GDM1 (cell line): ENCODE measurements at places on chromosomes 4 and X.

DNA sequence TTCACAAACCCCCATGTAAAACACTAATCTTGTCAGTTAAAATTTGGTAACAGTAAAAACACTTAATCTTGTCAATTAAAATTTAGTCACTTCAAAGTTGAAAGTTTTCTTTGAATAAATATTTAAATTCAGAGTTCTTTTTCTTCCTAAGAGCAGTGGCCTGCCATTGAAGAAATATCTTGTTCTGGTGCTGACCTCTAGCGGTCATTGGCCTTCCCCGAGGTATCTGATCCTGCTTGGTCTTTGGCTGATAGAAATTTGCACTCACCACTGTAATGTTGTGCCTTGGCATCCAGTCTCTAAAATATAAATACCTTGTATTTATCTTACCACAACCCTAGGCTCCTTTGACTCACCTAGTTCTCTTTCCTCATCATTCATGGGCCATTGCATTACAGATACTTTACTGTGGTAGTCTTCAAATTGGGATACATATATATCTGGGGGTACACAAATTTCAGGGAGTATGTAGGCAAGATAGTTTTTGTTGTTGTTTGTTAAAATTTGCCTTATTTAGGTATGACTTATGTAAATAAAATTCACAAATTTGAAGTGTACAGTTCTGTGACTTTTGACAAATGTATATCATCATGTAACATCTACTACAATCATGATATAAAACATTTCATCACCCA is 6.7 kb upstream of the ART3 start:
- DNase-seq: peak; percentile 44

- DNase-seq: no peak
Measured at GRCh38 chr4:153755186-153755585, 4.6 kb downstream of the RNF175 start.

DNA sequence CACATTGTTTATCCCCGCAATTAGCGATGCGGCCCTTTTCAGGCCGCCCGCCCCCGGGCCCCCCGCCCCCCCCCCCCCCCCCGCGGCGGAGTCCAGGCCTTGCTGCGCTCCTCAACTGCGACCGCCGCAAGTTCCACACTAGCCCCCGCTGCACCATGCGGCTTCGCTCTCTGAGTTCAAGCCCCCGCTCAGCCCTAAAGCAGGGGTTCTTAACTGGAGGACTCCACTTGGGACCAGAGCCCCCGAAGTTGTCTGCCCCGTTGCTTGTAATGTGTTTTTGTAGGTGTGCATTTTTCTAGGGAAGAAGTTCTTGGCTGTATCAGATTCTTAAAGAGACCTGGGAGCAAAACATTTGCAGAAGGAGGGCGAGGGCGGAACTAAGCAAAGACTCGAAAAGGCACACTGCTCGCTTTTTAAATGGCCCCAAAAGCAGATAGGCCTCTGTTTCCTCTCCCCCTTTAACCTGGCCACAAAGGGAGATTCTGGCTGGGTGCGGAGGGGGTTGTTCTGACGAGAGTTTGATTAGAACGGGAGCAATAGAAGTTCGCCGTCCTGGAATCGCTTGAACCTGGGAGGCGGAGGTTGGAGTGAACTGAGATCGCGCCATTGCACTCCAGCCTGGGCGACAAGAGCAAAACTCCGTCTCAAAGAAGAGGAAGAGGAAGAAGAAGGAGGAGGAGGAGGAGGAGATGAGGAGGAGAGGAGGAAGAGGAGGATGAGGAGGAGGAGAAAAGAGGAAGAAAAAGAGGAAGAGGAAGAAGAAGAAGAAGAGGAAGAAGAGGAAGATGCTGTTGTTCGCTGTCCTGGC is 2.3 kb upstream of the MSX1 start:
- no peak for DNase-seq

DNA sequence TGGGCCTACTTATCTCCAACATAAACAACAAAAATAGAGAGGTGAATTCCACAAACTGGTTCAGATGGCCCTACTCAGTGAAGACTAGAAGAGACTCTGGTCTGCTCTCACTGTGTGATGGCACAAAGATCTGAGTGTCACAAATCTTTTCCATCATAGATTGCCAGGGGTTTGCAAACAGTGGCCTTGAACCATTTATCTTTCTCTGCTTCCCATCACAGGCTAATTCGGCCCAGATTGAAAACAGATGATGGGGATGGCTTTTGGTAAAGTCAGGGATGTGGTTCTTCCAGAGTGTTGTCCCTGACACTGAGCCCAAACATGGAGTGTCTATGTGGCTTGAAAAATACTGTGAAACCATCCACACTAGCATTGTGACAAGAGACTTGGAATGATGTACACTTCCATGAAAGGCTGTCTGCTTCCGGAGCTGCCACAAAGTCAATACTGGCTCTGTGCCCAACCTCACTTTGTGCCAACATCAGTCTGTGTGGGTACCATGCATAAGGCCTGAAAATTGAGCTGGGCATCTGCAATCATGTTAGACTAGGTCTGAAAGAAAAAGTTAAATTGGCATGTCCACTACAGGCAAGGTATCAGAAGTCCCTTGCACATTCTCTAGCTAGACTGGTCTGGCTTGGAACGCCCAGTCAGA is 25.2 kb upstream of the PLAC1 start:
- no peak for DNase-seq

DNA sequence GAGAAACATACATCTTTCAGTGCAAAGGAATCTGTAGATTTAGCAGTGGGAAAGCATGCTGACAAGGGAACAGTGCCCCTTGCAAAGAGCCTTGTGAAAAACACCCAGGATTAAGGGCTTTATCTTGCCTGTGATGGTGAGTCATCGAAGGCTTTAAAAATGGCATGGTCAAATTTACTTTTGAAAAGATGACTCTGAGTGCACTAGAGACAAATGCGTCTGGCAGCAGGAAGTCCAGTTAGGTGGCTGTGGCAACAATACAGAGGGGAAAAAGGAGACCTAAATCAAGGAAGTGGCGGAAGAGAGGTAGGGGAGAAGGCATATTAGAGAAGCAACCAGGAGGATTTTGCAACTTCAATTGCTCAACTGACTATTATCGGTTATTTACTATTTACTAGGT is 472.6 kb upstream of the CPEB2 start:
- DNase-seq: no peak

- DNase-seq: no peak
Measured at GRCh38 chr4:24801136-24801855, 5.9 kb downstream of the SOD3 start.

- DNase-seq: no peak
Measured at GRCh38 chr4:98546910-98547594, 111.4 kb downstream of the TSPAN5 start.

- no peak for DNase-seq
Measured at GRCh38 chr4:87026800-87027495, 92.1 kb downstream of the AFF1 start.

- DNase-seq: no peak
Measured at GRCh38 chrX:79506001-79506400, 138.9 kb upstream of the ITM2A start.

DNA sequence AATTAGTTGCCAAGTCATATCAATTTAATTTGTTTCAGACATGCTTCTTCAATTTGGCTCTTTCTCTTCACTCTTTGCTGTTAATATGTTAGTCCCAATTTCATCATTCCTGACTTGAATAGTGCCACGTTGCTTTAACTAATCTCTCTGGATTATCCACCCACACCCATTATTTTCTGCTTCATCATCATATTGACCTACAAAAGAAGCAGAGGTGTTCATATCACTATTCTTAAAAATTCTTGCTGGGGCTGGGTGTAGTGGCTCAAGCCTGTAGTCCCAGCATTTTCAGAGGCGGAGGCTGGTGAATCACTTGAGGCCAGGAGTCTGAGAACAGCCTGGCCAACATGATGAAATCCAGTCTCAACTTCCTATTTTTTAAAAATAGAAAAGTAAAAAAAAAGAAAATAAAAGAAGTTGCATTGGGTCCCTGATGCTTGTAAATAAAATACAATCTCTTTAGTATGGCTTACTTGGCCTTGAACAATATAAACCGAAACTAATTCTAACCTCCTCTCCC is 65.7 kb upstream of the KCNIP4 start:
- no peak for DNase-seq

DNA sequence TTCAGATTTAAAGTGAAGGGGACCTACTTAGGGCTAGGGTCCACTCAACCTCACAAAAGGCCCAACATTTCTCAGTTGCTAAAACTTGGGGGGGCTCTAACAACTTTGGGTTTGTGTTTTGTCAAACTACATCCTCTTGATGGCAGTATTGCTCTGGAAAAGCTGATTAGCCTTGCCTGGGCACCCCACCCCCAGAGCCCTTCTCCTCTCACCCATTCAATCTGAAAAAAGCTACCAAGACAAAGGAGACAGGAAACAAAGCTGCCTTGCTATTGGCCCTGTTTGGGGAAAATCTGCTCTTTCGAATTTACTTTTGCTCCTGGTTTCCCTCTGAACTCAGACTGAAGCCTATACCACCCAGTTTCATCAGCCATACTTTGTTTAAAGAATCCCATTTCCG is 195.2 kb upstream of the STK26 start:
- peak; percentile 44 for DNase-seq

- DNase-seq: no peak
Measured at GRCh38 chrX:96449896-96450295, 234.7 kb upstream of the DIAPH2 start.
